Upper lobe of right lung (tissue), 1 donor: ENCODE measurements at places on chromosomes 6 and 20. TPM values are rescaled to one million over a fixed set of nuclear protein-coding genes. Genes with fewer than 3 reads are reported as not detected.
A peak's percentile ranks its signal among the peaks of the same experiment; 100 is the strongest.

DNA sequence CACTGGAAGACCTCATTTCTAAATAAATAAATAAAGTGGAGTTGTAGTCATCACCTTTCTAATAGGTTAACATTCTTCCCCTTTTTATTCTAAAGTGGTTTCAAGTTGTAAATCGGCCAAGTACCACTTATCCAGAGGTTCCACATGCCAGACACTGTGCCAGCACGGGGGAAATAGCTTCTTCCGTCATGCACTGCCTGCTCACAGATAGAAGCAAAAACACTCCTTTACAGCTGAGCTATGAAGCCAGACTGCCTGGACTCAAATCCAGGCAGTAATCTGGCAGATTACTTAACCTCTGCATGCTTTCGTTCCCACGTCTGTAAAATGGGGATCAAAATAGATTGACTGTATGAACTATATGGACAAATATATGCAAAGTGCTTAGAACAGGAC lies 17.2 kb upstream of the SCML4 start:
- no peak overlapping the region for H3K4me3 ChIP-seq
- no peak for DNase-seq
- no peaks in the 10 kb centered on the region for H3K4me1 ChIP-seq

DNA sequence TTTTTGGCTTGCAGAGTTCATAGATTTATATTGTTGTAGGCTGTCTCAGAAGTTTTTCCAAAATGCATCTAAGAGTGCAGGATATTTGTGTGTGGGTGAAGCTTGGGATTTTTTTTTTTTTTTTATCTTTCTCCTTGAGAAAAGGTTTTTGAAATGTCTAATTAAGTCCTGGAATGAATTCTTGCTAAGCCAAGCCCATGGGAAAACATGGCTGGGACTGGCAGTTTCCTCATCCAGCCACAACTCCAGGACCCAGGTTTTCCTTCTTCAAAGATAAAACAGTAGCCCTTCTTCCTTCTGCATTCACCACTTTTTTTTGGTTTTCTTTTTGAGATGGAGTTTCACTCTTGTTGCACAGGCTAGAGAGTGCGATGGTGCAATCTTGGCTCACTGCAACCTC lies 242.5 kb upstream of the JAG1 start:
- no peak for DNase-seq
- no peak overlapping the region for H3K27ac ChIP-seq
- no peak overlapping the region for H3K4me3 ChIP-seq

SMLR1 gene
- total RNA-seq = not detected

GRCh38 chr6:11852061-11852651 lies 73.6 kb upstream of the ADTRP start:
- no peak overlapping the region for H3K4me3 ChIP-seq
- no peak overlapping the region for H3K27ac ChIP-seq
- DNase-seq = no peak
- H3K4me1 ChIP-seq = peaks cover 15% of the 10 kb centered on the region

DNA sequence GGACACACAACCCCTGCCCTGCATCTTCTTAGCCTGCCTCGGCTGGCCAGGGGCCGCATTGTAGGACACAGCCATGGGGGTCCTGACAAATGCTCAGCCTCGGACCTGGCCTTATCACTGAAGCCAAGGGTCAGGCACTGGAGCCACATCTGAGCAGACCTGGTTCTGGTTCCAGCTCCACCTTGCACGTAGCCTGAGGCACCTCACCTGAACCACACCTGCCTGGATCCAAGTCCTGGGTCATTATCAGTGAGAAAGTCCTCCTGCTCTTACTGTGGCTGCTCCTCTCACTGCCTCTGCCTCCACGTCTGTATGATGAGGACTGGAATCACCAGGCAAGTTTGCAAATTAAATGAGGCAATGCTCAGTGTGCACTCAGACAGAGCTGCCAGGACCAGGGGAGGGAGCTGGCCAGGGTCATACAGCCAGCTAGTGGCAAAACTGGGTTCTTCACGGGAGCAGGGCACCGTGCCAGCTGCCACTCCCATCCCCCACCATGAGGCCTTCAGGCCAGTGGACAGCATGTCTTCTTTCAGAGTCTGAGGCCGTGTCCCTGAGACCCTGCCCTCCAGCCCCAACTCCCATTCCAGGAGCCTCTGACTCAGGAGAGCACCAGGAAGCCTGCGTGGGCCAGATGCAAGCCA lies 40.2 kb downstream of the MRPL14 start:
- no peaks in the 10 kb centered on the region for H3K27me3 ChIP-seq
- no peaks in the 10 kb centered on the region for H3K36me3 ChIP-seq
- no peaks in the 10 kb centered on the region for H3K4me1 ChIP-seq
- DNase-seq = peak; percentile 82
- no peak overlapping the region for H3K27ac ChIP-seq

SAPCD1 gene
- total RNA-seq = 2.6 TPM

B4GALT5 gene
- 46.1 TPM for total RNA-seq

DNA sequence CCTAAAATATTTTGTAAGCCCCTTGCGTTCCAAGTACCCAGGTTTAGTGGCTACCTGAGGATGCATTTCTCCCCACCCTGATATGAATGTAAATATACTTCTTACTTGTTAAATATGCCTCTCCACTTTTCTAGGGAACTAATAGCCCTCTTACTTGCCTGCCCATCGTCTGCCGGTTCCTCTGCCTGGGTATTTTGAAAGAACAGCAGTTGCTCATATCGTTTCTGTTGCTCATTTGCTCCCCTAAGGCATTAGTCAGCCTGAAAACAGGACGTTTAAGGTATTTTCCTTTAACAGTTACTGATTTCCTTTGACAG lies 141.3 kb upstream of the CARMIL1 start:
- H3K4me3 ChIP-seq = peak overlapping the region; percentile 59
- DNase-seq = no peak
- no peaks in the 10 kb centered on the region for H3K27me3 ChIP-seq
- peak overlapping the region; percentile 94 for H3K27ac ChIP-seq

DNA sequence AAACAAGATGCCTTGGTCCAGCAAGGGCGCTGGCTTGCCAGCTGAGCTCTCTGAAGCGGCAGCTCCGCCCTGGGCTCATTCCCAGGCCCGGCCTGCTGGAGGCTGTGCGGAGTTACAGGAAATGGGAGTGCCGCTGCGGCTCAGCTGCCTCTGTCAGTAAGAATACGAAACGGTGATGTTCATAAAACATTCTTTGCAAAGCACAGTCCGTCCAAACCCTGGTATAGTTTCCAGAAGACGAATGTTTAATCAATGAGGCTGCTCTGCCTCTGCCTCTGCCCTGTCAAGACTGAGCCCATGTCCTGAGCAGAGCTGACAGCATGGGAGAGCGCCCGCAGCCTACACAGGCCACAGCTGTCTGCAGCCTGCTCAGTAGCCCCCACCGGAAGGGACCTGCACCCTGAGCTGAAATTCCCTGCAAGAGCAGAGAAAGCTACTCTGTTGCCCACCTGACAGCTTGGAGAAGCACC lies 153.3 kb upstream of the SNX9 start:
- H3K4me3 ChIP-seq = no peak overlapping the region
- H3K4me1 ChIP-seq = peaks cover 34% of the 10 kb centered on the region
- H3K27ac ChIP-seq = peak overlapping the region; percentile 66
- no peaks in the 10 kb centered on the region for H3K27me3 ChIP-seq
- H3K36me3 ChIP-seq = no peaks in the 10 kb centered on the region
